ENCODE measurements at places on chromosomes 3 and 15.

- no peak for DNase-seq
These were observed 80.3 kb downstream of the HMG20A start for GRCh38 chr15:77500989-77501388.

- no peak for DNase-seq
These were observed 4.5 kb downstream of the MELTF start for GRCh38 chr3:197024881-197025735.

- DNase-seq = peak; percentile 89
These were observed 57.3 kb downstream of the LSM3 start for GRCh38 chr3:14235912-14236295.

DNA sequence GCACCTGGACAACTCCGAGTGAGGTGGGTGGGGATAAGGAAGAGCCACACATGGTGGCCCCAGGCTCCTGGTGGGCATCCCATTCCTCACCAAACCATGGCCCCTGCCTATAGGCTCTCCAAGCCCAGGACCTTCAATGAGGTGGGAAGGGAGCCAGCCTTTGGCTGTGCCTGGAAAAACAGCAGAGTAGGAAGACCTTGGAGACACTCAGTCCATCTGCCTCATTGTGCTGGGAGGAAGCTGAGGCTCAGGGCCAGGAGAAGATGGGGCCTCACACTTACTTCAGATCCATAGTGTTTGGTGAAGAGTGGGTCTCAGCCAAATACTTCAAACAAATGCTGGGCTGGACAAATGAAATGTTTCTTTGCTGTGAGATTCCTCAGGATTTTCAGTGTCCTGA, 47.4 kb upstream of the APEH start:
- no peak for DNase-seq
